ENCODE measurements at places on chromosomes 4 and X. TPM values are rescaled to one million over a fixed set of nuclear protein-coding genes. Genes with fewer than 3 reads are reported as not detected.

The FAM9C gene
- not detected for polyA plus RNA-seq

The FHIP1A gene
- polyA plus RNA-seq: 13.4 TPM

The GPRASP1 gene
- polyA plus RNA-seq: 0.22 TPM

The TMEM35A gene
- polyA plus RNA-seq: not detected

The UGT2B17 gene
- polyA plus RNA-seq: 0.05 TPM

GRCh38 chr4:157421365-157421764, 200.8 kb downstream of the GRIA2 start:
- DNase-seq: no peak

- DNase-seq: no peak
Observed at GRCh38 chr4:156779042-156779441, 192.6 kb downstream of the PDGFC start.

DNA sequence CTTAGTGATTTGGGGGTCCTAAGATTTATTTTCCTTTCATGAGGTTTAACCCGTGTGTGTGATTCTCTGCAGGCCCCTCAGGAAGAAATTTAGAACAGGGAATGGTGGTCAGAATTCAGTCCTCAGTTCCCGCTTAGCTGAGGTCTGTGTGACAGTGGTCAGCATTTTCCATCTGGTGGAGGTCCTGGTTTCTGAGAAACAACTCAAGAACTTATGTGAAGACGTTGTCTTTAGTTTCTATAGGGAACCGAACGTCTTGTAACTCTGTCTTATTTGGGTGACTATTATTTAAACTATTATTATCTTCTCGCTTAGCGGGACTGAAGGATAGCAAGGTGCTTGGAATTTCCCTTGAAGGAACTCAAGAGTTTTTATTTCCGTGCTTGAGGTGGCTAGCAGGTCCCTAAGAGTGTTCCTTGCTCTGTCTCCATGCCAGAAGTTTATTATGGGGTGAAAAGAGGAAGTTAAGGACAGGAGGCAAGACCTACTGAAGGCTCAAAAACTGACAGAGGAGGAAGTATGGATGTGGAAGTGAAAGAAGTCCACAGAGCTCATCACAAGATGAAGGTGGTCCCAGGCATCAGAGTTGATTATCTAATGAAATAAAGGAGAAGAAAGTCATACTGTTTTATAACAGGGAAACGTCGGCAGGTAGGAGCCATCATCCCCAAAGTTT, 9.4 kb downstream of the MGST2 start:
- no peak for DNase-seq

- DNase-seq: no peak
Observed at GRCh38 chrX:104310090-104310489, 55.4 kb upstream of the ESX1 start.

Data from keratinocyte (primary cell).